ENCODE measurements at places on chromosomes 16 and 17. TPM values are rescaled to one million over a fixed set of nuclear protein-coding genes. Genes with fewer than 3 reads are reported as not detected.

DNA sequence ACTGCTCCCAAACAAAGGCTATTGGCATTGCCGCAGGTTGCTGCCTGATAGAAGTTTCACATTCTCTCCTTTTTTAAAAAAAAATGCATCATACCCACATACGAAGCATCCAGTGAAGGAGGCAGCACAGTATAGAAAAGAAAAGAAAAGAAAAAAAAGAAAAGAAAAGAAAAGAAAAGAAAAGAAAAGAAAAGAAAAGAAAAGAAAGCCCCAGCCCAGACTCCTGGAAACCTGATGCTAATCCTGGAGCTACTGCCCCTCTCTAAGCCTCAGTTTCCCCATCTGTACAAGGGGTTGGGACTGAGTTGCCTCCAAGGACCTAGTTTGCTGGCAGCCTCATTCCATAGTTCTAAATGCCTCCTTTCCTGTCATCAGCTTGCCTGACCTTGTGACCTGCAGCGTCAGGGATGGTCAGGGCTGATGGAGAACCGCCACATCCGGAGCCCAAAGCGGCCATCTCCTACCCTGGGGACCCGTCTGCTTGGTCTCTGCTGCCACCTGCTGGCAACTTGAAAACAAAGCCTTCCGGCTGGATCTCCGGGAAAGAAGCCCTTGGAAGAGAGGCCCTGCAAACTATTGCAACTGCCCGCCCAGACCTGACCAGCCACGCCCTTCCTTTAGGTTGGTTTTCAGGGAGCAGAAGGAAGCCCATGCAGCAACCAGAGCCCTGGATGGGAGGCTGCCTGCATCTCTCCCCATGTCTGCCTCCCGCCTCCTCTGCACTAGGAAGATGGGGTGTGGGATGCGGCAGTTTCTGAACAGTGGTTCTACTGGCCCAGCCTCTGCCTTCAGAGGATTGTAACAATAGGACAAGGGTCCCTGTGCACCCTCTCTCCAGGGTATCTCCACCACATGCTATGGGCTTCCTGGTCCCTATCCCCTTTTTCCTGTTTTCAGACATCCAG, 13.0 kb downstream of the AIPL1 start:
- H3K36me3 ChIP-seq: no peaks in the 10 kb centered on the region
- peak; percentile 66 for DNase-seq
- peaks cover 1% of the 10 kb centered on the region for H3K4me1 ChIP-seq
- peaks cover 41% of the 10 kb centered on the region for H3K27me3 ChIP-seq

DNA sequence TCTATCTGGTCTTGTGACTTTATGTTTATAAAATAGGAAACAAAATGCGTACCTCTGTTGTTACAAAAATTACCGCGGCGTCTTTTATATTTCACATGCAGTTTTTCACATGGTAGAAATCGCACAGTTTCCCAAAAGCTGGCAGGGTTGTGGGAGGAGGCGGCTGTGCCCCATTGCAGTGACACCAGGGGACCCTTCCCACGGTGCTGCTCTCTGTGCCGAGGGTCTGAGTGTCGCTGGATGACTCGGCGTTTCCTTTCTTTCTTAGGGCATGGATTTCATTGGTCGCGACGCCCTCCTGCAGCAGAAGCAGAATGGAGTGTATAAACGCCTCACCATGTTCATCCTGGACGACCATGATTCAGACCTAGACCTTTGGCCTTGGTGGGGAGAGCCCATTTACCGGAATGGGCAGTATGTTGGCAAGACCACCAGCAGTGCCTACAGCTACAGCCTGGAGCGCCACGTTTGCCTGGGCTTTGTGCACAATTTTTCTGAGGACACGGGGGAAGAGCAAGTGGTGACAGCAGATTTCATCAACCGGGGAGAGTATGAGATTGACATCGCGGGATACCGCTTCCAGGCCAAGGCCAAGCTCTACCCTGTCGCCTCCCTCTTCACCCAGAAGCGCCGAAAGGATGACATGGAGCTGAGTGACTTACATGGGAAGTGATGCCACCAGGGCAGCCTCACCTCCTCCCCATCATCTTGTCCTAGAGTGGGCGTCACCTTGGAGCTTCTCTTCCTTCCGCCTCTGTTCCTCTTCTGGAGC, 17.2 kb upstream of the CLEC18C start:
- no peaks in the 10 kb centered on the region for H3K27me3 ChIP-seq
- no peak overlapping the region for H3K4me3 ChIP-seq
- H3K27ac ChIP-seq: no peak overlapping the region
- peaks cover 4% of the 10 kb centered on the region for H3K36me3 ChIP-seq

DNA sequence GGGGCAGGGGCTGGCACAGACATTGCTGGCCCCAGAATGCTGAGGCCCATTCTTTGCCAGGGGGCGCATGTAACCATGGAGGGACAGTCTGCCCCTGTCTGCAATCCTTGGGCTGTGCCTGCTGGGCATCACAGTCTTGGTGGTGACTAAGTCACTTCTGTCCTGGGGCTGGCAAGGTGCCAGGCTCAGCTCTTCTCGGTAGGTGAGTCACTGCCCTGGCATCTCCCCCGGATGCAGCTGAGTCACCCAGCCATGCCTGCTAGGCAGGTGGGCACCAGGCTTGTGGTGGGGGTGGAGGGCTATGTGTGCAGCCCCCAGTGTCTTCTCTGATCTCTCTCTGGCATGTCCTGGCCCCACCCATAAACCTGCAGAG, 5.6 kb downstream of the RARA start:
- no peaks in the 10 kb centered on the region for H3K36me3 ChIP-seq
- H3K4me3 ChIP-seq: no peak overlapping the region
- peaks cover 73% of the 10 kb centered on the region for H3K4me1 ChIP-seq
- H3K27me3 ChIP-seq: no peaks in the 10 kb centered on the region

CES5A gene
- total RNA-seq: not detected

KCNG4 gene
- total RNA-seq: not detected

GRCh38 chr16:76729525-76729924, 452.3 kb downstream of the CNTNAP4 start:
- H3K4me3 ChIP-seq: no peak overlapping the region
- H3K36me3 ChIP-seq: no peaks in the 10 kb centered on the region
- H3K27me3 ChIP-seq: no peaks in the 10 kb centered on the region
- H3K4me1 ChIP-seq: no peaks in the 10 kb centered on the region

P2RX5 gene
- total RNA-seq: 38.7 TPM

DNA sequence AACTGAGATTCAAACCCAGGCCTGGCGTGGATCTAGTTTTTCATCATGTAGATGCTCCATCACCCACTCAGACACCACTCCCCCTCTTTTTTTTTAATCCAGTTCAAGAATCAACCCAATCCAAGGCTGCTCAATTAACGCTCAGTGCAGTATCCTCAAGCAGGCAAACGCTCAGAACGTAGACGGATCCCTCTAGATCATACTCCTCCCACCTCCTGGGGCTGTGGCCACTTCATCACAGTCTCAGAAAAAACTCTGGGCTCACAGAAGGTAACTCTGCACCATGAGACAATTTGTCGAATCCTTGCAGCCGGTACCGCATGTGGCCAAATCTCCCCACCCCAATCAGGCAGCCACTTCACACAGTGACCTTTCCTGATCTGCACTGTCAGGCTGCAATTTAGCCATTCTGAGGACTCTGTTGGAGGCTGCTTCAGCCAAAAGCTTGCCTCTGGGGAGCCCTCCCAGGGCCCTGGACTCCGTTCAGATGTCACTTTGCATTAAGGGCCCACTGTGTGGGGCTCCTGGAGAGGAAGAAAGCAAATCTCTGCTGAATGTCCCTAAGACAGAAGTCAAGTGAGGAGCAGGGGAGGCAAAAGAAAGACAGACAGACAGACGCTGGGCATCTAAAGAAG, 183.5 kb downstream of the XYLT1 start:
- no peak for DNase-seq
- H3K27ac ChIP-seq: no peak overlapping the region
- H3K4me3 ChIP-seq: no peak overlapping the region
- H3K4me1 ChIP-seq: peaks cover 10% of the 10 kb centered on the region
- peaks cover 2% of the 10 kb centered on the region for H3K36me3 ChIP-seq
- no peaks in the 10 kb centered on the region for H3K27me3 ChIP-seq

Data from activated naive CD8-positive, alpha-beta T cell treated with anti-CD3 and anti-CD28 coated beads for 36 hours (primary cell).